ENCODE measurements at places on chromosomes 6 and 20.

- no peak for DNase-seq
Observed at GRCh38 chr6:104575536-104575935, 284.2 kb downstream of the HACE1 start.

DNA sequence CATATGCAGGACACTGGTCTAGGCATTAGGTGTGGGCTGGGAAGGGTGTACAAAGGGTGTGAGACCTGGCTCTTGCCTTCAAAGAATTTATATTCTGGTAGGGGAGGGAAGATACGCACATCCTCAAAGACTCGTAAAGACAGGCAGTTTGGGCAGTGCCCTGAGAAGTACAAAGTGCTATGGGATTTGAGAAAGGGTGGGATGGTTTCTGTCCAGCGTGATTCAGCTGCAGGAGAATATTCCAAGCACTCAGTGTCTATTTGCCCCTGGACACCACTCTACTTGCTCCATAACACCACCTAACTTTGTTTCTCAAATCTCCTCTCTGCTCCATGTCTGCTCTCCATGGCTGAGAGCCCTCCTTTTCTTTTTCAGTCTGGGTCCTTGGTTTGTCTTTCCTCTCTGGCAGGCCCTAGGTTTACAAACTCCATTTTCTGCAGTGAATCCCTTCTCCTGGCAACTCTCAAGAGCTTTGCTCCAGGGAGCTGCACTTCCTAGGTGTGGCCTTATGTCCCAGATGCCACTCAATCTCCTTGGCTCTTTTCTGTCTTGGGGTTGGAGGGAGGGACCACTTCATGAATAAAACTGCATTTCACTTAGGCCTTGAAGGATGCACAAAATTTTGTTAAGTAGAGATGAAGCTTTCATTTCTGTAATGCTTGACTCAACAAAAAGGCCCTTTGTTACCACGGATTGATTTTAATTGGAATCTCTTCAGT, 310.4 kb downstream of the CLIC5 start:
- DNase-seq = no peak

GRCh38 chr6:84191802-84192201, 35.6 kb downstream of the CEP162 start:
- DNase-seq = no peak

- DNase-seq = no peak
Observed at GRCh38 chr6:74946961-74947360, 258.9 kb downstream of the COL12A1 start.

- no peak for DNase-seq
Observed at GRCh38 chr6:35427851-35428321, 24.3 kb upstream of the FANCE start.

DNA sequence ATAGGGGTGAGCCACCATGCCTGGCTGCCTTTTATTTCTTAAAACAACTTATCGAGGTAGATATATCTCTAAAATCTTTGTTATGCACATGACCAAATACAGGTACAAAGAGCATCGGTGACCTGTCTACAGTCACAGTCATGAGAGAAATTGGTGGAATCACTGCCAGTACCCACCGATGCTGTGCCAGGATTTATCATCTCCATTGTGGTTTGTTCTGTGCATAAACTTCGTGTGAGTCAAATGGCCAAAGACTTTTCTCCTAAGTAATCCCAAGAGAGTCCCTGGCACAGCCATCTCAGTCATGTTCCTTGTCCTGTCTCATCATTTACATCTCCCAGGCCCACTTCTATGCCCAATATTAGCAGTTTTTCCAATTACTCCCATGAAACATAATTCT, 9.0 kb downstream of the GSTA3 start:
- DNase-seq = no peak

DNA sequence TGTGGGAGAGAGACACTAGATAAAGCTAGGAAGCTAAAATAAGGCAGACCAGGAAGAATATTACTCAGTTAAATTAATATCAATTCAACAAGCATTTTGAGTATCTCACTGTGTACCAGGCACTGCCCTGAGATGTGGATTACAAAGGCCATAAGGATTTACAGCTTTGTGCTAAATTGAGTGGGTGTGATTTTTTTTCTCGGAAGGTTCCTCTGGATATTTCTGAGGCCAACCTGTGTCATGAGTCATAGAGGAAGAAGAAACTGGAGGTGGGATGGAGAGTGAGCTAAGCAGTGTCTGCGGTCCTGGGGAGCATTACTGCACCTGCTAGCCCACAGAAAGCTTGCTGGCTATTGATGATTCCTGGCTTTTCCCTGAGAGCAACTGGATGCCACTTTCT, 135.2 kb downstream of the RFPL4B start:
- DNase-seq = no peak

- DNase-seq = no peak
Observed at GRCh38 chr20:63345328-63346100, 15.6 kb downstream of the CHRNA4 start.

- no peak for DNase-seq
Observed at GRCh38 chr20:19453862-19454261, 241.4 kb downstream of the SLC24A3 start.

DNA sequence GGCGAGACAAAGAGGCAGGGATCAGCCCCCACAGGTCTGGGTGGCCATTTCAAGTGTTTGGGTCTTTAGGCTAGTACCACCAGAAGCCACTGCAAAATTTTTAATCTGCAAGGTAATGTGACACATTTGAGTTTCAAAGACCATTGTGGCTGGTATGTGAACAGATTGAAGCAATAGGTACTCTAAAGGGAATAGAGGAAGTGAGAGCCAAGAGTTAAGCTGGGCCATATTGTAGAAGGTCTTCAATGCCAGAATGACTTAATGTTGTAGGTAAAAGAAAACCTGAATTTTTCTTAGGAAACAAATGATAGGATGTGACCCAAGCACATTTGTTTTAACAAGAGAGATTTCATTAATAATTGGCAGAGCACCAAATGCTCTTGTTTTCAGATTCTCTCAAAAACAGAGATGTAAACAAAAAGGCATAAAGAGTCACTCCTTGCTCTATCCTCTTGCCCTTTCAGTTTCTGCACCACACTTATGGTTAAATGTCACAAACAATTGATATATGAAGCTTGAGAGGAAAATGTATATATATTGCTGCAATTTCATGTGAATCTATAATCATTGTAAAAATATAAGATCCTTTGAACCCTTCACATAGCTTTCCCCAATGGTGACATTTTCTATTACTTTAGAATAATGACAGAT, 307.1 kb upstream of the PLN start:
- DNase-seq = no peak

GRCh38 chr6:410555-411395, 19.2 kb downstream of the IRF4 start:
- no peak for DNase-seq

GRCh38 chr20:38175304-38176180, 10.5 kb upstream of the TGM2 start:
- DNase-seq = no peak

DNA sequence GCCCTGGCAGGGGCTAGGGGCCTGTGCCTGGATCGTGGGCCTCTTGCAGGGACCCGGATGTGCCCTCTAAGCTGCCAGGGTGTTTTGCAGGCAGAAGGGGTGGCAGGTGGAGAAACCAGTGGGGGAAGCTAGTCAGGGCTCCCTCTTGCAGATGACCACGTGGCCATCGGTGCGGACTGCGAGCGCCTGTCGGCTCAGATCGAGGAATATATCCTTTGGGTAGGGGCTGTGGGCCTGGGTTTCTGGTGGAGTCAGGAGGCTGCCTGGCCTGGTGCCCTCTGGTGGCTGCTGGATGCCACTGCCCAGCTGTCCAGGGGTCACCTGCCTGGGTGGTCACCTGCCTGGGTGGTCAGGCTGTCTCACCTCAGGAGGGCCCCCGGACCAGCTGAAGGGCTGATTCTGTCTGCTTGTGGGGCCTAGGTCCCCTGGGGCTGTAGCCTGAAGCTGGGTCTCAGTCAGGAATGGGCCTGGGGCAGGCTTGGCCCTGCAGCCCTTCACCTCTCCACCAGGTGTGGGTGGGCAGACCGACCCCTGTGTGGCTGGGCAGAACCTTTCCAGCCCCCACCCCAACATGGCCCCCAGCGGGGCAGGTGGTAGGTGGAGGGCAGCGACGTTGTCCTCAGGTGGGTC, 6.7 kb downstream of the TCEA2 start:
- no peak for DNase-seq

DNA sequence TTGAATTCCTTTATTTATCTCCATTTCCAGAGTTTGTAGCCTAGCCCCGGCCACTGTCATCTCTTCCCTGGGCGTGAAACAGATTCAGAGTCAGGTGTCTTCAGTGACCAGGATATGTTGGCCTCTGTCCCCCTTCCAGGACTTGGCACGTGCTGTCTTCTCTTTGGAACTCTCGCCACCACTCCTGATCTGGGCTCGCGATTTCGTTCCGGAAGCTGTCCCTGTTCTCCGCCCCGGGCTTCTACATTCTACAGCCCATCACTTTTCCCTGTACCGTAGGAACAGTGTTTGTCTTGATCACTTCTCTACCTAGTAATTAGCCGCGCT, 739 bp downstream of the GSS start:
- no peak for DNase-seq

DNA sequence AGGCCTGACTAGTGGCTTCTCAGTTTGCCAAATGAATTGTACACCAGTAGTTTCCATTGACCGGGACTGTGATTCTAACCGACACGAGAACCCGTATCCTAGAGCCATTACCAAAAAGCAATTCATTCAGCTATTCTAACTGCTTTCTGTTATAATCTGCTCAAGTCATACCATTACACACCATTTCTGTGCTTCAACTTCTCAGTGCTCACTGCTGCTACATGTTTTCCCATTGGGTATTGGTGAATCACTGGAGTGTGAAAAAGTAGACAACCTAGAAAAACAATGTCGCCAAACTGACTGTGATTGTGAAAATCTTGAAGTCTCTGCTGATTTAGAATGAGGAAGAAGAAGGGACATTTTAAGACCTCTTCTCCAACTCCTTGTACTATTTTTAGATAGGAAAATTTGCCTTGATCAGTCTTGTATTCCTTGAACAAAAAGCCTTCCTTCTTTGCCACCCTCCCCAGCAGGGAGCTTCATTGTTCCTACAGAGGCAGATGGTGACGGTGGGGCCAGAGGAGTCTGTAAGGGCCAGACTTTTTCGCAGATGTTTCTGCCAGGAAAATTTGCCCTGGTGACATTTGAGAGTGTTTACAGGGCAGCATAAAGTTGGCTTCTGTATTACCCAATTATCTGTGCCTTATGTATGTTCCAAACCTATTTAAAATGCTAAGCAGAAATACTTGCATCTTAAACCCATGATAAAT, 31.7 kb upstream of the MAP3K4 start:
- DNase-seq = no peak

- no peak for DNase-seq
Observed at GRCh38 chr6:11251553-11252360, 19.3 kb upstream of the NEDD9 start.

GRCh38 chr6:55758156-55758937, 117.0 kb downstream of the BMP5 start:
- no peak for DNase-seq

DNA sequence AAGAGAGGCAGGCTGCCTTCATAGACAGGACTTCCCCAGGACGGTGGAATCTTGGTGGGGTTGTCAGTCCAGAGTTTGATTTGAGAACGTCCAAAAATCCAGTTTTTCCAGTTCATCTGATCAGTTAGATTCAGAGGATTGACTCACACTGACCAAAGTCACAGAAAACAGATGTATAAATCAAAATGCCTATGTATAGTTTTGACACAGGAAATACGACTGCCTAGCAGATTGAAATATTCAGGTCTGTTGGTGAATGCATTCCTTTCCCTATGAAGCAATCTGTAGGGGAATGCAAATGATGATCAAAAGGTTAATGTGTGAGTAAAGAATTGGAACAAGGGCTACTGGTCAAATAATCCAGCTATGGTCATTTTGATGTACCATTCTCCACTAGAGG, 29.7 kb upstream of the GFOD1 start:
- DNase-seq = no peak

- DNase-seq = no peak
Observed at GRCh38 chr20:16476032-16476431, 97.2 kb downstream of the KIF16B start.

DNA sequence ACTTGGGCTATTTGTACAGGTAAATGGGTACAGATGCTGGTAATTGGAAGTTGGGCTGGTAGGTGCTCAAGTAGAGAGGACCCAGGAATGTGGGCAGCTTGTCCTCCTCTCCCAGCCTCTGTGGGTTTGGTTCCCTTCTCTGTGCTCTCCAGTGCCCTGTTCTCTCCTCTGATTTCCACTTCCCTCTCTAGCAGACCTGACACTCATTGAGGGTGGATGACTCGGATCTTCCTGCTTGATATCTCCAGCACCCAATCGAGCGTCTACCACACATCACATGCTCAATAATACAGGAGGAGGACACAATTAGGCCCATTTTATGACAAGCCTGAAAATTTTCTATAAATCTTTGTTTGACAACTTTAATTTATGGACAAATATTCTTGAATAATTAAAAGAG, 23.7 kb downstream of the CST1 start:
- no peak for DNase-seq

DNA sequence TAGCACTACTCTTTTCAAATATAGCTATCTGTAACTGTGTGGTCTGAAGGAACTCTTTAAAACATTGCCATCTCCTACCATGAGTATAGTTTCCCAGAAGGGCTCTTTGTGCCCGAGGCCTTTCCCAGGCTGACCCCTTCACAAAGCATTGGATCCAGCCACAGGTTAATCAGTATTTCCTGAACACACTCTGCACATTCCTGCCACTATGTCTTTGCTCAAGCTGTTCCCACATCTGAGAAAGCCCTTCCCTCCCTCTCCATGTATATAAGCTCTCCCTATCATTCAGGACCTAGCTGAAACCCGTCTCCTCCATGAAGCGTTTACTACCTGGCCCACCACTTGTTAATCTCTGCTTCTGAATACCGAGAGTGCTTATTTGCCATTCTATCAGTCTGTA, 47.8 kb upstream of the PKHD1 start:
- no peak for DNase-seq

DNA sequence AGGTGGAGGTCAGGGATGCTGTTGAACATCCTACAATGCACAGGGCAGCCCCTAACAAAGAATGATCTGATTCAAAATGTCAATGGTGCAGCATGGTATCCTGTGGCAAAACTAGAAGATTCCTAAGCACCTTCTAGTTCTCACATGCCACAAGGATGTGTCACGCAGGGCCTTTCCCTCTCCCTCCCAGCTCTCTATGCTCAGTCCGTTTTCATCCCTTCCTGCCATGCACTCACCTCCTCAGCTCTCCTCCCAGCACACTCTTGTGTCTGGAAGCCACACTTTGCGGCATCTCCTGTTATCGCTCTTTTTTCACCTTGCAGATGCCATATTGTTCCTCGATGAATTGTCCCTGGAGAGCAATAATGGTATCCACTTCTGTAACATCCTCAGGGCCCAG, 263.4 kb downstream of the CDC5L start:
- DNase-seq = no peak

DNA sequence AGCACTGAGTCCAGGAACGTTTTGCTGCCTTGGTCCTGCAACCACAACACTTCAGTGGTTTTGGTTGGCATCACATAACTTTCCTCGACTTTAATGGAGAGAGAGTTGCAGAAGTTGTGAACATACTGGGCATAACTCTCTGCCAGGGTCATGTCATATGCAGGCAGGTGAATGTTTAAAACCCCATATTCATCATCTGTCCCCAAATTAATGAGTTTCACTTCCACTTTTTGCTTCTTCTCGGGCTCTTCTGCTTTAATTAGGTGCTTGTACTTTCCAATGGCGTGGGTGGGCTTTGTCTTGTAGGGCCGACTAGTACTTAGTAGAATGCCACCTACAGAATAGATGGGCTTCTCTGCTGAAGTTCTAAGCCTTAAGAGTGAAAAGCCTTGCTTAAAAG, 45.2 kb upstream of the TFAP2A start:
- DNase-seq = no peak

All from esophagus squamous epithelium (tissue), 5 donors.